Karpas-422 (cell line): ENCODE measurements at places on chromosomes 4 and X. TPM values are rescaled to one million over a fixed set of nuclear protein-coding genes. Genes with fewer than 3 reads are reported as not detected.
A peak's percentile ranks its signal among the peaks of the same experiment; 100 is the strongest.

GRCh38 chrX:13364230-13364857, 44.5 kb upstream of the ATXN3L start:
- no peak for DNase-seq

KCTD8 gene
- total RNA-seq, result not detected in 2 replicates

DNA sequence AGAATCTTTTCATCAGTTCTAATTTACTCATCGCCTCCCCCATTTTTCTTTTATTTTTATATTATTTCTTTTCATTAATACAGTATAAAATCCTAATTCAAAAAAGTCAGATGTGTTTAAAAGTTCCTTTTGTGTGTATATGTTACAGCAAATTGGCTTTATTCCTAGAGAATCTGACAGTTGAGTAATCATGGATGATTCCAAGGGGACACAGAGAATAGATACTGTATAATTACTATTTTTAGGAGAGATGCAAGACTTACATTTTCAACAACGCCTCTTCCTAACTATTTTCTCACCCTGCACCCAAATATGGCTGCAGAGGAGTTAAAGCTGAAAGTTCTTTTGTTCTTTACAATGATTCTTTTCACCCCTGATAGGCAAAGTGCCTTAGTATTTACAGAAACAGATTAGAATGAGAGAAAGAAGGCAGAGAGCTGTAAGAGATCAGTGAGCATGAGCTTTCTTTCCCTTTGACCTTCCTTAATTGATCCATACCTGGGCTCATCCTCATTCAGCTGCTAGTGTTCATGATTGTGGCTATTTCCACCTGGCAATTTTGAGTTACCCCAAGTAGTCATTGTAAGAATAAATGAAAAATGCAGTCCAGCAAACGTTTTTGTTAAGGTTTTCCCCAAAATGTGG, 210.8 kb downstream of the SLC4A4 start:
- DNase-seq, result no peak

DNA sequence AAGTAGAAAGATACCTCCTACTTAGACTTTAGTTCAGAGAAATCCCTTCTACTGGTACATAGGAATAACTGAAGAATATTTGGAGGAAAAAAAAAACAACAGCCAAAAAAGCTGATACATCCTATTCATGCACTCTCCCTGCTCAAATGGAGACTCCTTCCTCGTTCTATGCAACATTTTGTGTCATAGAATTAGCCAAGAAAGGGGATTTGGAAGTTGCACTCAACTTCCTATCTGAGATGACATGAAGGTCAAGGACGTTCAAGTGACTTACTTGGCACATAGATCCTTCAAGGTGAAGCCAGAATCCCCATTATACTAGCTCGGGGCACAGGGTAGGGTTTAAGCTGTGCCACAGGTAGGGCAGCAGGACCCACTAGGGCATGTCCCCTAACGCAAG, 56.2 kb upstream of the S100G start:
- DNase-seq, result no peak

DNA sequence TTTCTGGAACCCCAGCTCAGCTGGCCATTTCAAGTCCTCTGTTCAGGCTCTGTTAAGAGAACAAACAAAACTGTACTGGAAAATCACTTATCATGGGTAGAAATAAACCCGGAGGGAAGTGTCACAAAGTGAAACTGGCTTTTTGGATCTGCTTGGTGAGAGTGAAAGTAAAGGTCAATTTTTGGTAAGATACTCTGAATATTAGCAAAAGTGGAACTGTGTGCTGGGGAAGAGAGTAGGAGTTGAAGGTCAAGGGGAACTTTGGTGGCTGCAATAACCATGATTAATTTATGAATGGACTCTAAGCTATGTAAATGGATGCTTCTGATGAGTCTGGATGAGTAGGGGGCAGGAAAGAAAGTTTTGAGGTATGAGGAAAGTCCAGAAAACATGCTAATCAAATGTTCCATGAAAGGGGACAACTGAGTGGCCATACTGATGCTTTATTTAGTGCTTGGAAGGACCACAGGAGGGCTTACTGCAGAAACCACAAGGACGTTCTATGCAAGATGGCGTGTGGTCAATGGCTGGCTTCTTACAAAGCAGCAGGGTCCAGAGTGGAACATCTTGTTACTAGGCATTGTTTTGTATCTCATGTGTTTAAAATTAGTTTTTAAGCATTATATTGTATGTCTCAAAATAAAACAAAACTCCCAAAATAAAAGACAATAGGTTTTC, 36.8 kb upstream of the TNIP3 start:
- no peak for DNase-seq

FAM53A gene
- total RNA-seq, result 1.5 and 3.6 TPM in 2 replicates

CT83 gene
- not detected in 2 replicates for total RNA-seq

APLN gene
- total RNA-seq, result not detected in 2 replicates

- DNase-seq, result no peak
These were observed 4.9 kb downstream of the CXCL6 start for GRCh38 chr4:73841243-73841925.

- no peak for DNase-seq
These were observed 55.8 kb downstream of the FGF16 start for GRCh38 chrX:77502951-77503525.

DNA sequence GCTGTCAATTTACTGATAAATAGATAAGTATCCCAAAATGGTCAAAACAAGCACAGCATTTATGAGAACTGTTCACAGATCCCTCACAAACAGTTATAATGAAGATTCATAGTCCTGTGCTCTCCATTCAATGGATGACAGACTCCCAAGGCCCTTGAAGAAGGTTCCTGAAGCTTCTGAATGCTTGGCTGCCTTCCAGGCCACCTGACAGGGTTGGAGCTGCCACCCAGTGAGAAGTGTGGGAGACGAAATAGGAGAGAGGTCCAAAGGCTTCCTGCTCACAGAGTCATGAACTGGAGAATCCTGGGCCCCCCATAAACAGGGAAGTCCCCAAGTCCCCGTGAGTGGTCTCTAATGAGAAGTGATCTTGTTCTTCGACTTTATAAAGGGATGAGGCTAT, 26.0 kb upstream of the ANXA3 start:
- no peak for DNase-seq

SLC34A2 gene
- total RNA-seq, result not detected in 2 replicates

DNA sequence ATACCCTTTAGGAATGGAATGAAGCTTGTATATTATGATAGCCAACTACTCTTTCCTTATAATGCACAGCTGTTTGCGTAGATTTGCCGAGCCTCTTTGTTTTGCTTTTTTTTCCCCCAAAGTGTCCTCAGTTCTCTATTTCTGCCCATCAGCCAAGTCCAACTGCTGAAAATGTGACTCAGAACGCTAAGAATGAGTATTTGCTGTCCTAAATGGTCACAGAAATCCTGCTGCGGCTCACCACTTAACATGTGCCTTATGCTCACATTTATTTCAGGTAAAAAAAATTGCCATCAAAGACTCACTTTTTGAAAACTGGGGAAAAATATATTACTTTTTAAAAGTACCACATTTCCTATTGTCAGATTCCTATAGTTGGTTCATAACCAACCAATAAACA, 36.9 kb downstream of the GABRA4 start:
- no peak for DNase-seq

- peak; percentile 90 for DNase-seq
These were observed 2.1 kb downstream of the GAB3 start for GRCh38 chrX:154748712-154749339.

NAP1L3 gene
- not detected in 2 replicates for total RNA-seq

DNA sequence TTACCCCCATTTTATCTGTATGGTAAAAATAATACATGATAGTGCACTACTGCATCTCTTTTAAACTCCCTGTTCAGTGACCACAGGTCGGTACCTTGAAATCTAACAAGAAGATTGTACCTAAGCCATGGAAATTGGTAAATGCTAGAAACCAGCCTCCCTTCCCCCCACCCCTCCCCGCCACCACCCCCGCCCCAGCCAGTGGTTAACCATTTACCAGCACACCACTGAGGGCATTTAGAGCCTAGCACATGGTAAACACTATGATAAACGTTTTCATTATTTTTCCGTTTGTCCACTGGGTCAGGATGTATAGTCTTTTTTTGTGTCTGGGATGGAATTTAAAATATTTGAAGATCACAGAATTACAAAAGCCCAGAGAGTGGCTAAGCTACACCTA, 703 bp upstream of the FTSJ1 start:
- no peak for DNase-seq

- no peak for DNase-seq
These were observed 67.0 kb downstream of the USP9X start for GRCh38 chrX:41152221-41152620.

GRCh38 chrX:19065535-19065934, 56.7 kb downstream of the ADGRG2 start:
- DNase-seq, result no peak

DNA sequence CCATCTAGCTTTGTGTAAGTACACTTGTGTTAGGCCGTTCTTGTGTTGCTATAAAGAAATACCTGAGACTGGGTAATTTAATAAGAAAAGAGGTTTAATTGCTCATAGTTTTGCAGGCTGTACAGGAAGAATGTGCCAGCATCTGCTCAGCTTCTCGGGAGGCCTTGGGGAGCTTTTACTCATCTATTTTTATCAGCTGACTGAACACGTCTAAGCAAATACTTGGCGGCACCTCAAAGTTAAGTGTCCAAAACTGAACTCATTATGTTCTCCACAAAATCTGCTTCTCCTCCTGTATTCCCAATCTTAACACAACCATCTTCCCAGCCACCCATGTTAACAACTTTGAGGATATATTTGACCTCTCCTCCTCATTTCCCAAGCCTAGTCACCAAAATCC, 42.4 kb upstream of the GATB start:
- DNase-seq, result no peak

- no peak for DNase-seq
These were observed 342.3 kb upstream of the GRID2 start for GRCh38 chr4:91961504-91961903.

DNA sequence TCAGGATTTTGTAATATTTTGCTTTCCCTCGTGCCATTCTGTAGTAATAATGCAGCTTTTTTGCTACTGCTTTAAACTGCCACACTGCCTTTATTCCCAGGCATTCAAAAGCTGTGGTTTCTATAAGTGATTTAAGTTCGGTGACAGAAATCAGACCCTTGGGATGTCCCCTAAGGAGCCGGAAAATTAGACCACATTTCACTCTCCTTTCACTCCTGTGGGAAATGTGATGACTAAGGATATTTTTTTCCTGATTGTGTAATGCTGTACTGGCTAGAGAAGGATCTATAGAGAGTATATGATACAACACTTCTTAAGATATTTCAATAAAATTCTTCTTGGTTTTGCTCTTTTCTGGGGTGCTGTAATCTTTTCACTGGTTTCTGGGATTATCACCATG, 24.4 kb downstream of the UGT2A3 start:
- no peak for DNase-seq

DNA sequence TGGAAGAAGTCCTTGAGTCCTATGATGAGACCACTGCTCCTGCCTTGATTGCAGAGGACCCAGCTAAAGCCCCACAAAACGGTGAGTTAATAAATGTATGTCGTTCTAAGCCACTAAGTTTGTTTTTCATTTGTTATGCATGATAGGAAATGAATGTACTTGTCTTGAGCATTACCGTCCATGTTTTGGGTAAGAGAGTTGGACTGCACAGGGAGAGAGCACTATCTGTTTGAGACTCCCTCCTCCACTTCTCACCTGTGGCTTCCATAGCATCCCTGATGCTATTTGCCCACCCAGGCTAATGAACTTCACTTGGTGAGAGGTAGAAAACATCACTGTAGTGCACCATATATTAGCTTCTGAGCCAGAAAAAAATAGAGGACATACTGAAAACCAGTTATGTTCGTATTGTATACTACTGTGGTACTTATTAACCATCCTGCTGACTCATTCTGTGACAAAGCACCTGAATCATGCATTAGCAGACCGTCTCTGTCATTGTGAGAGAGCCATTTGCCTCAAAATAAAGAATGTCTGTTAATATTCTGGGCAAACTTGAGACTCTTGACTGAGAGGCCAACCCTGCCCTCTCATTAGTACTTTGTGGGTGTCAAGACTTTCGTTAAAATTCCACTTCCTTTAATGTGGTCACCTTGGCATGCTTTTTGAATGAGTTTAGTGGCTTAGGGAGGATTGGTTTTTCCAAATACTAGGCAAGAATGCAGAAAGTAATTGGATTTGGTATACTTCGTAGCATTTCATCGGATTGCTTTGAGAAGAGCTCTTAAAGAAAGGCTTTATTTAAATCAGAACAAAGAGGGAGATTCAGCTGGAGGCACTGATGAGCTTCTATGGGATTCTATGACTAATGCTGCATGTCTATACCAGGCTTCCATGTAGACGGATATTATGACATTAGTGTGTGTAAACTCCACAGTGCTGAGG, 99.3 kb upstream of the GRPR start:
- DNase-seq, result no peak
